Activated CD8-positive, alpha-beta T cell treated with anti-CD3 and anti-CD28 coated beads, Interleukin-2, amount 10 ng/mL, durations not matched to agents 7 days and 5 days (primary cell): ENCODE measurements at places on chromosomes 13 and 19. TPM values are rescaled to one million over a fixed set of nuclear protein-coding genes. Genes with fewer than 3 reads are reported as not detected.

- DNase-seq, result peak; percentile 26
Observed at GRCh38 chr19:16113727-16114126, 2.0 kb downstream of the RAB8A start.

DNA sequence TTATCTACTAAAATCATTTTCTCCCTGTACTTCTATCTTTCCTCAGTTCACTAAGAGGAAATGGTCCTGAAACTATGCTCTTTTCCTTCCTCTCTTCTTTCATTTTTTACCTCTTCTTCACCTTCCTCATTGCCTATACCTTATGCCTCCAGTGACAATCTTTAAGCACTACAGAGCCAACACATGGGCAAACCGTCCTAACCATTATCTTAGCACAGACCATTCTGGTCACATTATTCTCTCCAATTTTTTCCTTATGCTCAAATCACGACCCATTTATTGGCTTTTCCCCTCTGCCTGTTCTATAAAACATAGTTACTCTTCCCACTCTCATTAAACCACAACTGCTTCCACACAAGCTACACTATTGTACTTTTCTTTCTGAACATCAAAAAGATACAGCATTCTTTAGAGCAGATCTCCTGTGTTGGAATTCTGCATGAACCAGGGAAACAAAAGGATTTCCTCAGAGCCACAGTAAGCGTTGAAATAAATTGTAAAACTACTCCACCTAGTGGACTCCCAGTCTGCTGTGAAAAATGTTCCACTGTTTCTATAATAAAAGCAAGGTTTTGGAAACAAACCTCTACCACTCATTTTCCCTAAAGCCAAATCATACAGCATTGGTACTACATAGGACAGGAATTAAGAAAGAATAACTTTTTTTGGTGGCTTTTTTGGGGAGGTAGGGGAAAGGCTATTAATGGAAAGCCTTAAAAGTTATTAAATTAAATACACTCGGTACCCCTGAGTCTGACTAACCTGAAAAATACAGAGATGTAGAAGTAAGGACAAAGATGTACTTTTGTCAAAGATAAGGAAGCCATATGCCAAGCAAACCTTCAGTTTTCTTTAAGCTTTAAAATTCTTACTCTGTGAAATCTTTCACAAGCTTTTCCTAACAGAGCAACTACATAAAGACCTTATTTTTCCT, 19.5 kb downstream of the NUFIP1 start:
- DNase-seq, result no peak

DNA sequence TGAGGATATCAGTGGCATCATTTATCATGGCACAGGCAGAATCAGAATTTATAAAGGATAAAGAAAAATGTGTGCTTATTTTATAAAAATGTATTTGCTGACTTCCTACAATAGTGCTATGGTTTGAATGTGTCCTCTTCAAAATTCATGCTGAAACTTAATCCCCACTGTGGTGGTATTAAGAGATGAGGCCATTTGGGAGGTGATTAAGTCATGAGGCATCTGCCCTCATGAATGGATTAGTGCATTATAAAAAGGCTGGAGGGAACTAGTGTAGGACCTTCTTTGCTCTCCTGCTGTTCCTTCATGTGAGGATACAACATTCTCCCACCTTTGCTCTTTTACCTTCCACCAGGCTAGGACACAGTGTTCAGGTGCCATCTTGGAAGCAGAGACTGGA, 212.8 kb downstream of the RFC3 start:
- no peak for DNase-seq

The PSG2 gene
- not detected for total RNA-seq

The HSPB6 gene
- not detected for total RNA-seq

- no peak for DNase-seq
Observed at GRCh38 chr13:45136741-45137504, 16.6 kb downstream of the GTF2F2 start.
